ENCODE measurements at places on chromosomes 2 and 18.

DNA sequence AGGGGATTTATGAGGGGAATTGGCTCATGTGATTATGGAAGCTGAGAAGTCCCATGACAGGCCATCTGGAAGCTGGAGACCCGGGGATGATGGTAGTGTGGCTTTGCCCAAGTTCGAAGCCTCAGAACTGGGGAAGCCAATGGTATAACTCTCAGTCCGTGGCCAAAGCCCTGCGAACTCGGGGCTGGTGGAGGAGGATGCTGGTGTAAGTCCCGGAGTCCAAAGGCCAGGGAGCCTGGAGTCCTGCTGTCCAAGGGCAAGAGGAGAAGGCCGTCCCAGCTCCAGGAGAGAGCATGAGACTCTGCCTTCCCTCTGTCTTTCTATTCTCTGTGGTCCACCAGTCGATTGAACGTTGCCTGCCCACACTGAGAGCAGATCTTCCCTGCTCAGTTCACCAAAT, 43.2 kb upstream of the CABLES1 start:
- peak; percentile 62 for DNase-seq

GRCh38 chr2:27990030-27990590, 99.6 kb downstream of the BABAM2 start:
- DNase-seq, result no peak

GRCh38 chr2:218146056-218146455, 20.2 kb downstream of the CXCR2 start:
- no peak for DNase-seq

GRCh38 chr2:892401-892800, 58.2 kb upstream of the SNTG2 start:
- DNase-seq, result no peak

DNA sequence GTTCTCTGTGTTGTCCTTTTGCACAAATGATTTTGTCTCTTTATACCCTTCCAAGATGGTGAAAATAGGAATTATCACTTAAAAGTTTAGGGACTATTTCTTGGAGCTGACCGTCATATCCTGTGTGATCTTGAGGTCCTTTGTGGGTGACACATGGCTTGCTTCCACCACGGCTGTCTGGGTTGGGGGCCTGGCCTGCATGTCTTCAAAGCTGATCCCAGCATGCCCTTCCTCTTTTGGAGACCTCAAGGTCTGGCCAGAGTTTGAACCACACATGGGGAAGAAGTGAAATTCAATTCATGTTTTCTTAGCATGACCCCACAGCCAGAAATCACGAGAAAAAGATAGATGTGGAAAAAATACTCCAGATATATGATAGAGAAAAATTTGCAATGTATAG, 14.0 kb downstream of the SFTPB start:
- no peak for DNase-seq

- DNase-seq, result no peak
Observed at GRCh38 chr2:120729406-120730399, 6.0 kb upstream of the GLI2 start.

GRCh38 chr2:113755835-113756354, 547 bp downstream of the SLC35F5 start:
- no peak for DNase-seq

DNA sequence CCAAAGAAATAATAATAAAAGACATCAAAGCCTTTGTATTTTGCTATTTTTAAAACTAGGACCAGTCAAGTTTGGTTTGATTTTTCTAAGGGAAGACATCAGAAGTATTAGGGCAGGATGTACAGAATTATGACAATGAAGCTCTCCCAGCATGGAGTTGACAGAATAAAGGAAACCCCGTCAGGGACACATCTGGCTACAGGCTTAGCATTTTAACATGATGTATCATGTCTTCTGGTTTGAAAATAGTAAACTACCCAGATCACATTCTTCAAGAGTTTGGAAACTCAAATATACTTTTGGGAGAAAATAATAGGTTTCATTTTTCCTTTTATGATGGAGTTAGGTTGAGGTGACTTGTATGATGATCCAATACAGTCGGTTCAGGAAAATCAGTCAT, 552.0 kb upstream of the CDH2 start:
- DNase-seq, result no peak

DNA sequence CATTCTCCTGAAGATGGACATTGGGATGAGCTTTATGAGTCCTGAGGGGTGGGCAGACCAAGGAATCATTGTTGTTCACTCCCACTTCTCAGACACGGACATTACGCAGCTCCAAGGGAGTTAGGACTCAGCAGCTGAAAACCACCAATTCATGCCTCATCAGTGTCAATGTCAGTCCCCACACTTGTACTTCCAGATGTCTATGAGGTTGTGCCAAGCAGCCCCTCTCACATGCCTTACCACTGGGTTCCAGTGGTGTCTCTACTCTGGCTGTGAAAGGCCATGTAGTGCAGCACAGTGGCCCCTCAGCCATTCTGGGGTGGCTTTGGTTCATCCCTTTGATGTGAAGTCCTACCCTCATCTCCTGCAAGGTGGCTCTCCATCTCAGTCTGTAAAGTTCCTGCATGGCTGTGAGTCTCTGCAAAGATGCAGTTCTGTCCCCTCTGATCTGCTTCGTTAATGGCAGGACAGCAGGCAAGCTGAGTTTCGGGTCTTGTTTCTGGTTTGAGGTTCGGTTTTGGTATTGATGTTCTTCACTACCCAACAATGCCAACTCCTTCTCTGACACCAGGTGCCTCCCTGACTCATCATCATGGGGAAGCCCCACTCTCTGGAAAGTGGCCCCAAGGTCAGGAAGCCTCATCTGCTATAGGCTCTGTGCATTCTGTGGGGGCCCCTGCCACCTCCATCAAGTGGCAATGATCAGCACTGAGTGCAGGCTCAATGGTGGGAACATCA, 14.0 kb upstream of the COL6A3 start:
- DNase-seq, result no peak

DNA sequence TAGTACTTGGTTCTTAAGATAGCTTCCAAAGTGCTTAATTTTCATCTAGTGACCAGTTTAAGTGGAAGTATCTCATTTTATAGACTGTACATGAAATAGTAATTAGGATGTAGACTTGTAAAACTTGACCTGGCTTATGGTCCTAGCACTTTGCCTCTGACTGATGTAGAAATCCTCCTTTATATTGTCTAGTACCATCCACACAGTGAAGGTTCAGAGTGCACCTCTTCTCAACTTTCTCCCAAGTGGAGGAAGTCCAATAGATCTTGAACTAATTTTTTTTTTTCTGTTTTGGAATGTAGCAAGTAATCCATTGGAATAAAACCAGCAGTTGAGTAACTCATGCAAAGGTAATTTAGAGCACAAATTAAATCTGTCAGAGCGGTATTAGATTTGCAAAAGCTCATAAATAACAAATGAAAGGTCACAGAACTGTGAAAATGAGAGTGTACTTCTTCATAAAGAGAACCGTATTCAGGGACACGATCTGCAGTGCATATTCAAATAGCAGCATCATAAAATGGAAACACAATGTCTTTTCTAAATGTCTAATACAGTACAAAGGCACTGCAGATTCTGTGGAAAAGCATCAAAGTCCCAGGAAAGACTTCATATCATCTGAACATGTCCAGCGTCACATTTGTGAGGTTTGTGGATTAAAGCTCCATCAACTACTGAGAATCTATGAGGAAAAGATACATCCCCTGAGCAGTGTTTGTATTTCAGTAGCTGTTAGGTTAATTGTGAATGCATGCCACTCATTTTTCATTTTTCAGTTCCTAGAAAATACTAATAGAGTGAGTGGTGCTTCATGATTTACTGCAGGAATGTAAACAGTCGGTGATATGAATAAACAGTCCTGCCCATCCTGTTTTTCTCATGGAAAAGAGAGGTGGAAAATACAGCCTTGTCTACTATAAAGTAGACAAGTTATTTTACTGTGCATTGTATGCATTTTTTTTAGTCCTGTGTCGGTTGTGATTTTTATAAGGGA, 100.7 kb downstream of the LYPD6 start:
- DNase-seq, result no peak
